ENCODE measurements at places on chromosomes 12 and 14. TPM values are rescaled to one million over a fixed set of nuclear protein-coding genes. Genes with fewer than 3 reads are reported as not detected.
A peak's percentile ranks its signal among the peaks of the same experiment; 100 is the strongest.

Gene POC1B
- total RNA-seq = 33.2 TPM

Gene NELL2
- total RNA-seq = 55.1 TPM

Gene NRIP2
- not detected for total RNA-seq

Gene SERPINA9
- total RNA-seq = not detected

Gene STON2
- total RNA-seq = 0.72 TPM

Gene TMEM52B
- not detected for total RNA-seq

Gene SLC6A15
- not detected for total RNA-seq

Gene METTL17
- 97.4 TPM for total RNA-seq

Gene OTUB2
- 2.3 TPM for total RNA-seq

Gene PPP1R36
- not detected for total RNA-seq

- no peak for DNase-seq
- H3K27ac ChIP-seq = no peak overlapping the region
- no peak overlapping the region for H3K4me3 ChIP-seq
Observed at GRCh38 chr14:101290611-101291010, 270.7 kb upstream of the DIO3 start.

- no peak for DNase-seq
- H3K4me3 ChIP-seq = no peak overlapping the region
- no peaks in the 10 kb centered on the region for H3K27me3 ChIP-seq
- H3K4me1 ChIP-seq = no peaks in the 10 kb centered on the region
- no peaks in the 10 kb centered on the region for H3K36me3 ChIP-seq
Observed at GRCh38 chr12:2240984-2241383, 188.2 kb downstream of the CACNA1C start.

DNA sequence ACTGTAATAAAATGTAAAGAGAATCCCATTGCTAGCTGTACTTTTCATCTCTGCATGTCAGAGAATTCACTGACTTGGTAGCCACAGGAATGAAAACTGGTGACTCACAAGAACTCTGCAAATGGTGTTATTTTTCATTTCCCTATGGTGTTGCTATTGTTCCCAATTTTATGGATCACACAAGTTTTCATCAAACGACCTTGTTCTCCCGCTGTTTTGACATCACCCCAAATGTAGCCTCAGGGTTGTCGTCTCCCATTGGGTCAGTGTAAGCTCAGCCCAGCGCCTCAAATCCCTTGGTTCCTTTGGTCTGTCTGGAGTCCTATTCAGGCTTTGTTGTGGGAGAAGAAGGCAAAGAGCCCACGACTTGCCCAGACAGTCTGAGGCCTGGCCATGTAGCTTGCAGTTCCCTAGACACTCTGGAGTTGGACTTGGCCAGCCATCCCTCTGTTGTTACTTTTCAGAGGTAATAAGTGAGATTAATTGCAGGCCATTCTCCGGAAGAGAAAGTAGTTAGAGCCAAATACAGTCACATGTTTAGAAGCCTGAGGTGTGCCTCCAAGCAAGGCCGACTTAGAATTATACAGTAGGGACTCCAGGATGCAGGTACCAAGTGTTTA is 159.2 kb downstream of the TGFB3 start:
- no peaks in the 10 kb centered on the region for H3K27me3 ChIP-seq
- peaks cover 17% of the 10 kb centered on the region for H3K36me3 ChIP-seq
- H3K27ac ChIP-seq = no peak overlapping the region
- no peak for DNase-seq

DNA sequence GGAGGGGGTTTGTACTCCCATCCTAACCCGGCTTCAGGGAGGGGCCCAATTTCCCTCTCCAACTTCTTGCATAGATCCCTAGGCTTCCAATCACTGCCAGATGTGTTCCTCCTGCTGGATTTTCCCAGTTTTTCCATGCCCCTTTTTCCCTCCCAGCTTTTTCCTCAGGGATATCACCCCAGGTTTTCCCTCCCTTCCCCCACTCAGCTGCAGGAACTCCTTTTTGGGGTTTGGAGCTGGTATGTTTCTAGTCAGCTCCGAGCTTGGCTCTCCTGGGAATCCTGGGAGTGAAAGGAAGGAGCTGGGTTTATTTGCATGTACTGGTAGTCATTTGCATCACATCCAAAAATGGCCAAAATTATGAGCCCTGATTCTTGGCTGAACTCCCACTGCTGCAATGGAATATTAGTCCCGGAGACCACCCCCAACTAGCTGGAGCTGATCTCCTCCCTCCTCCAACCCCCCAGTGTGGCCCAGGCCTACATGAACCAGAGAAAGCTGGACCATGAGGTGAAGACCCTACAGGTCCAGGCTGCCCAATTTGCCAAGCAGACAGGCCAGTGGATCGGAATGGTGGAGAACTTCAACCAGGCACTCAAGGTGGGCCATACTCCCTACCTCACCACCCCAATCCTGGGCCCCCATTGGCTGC is 1.4 kb upstream of the RDH5 start:
- peaks cover 46% of the 10 kb centered on the region for H3K4me1 ChIP-seq
- peak overlapping the region; percentile 54 for H3K27ac ChIP-seq

- H3K27ac ChIP-seq = no peak overlapping the region
- H3K4me3 ChIP-seq = no peak overlapping the region
- peaks cover 34% of the 10 kb centered on the region for H3K4me1 ChIP-seq
- no peaks in the 10 kb centered on the region for H3K27me3 ChIP-seq
- peaks cover 82% of the 10 kb centered on the region for H3K36me3 ChIP-seq
Observed at GRCh38 chr12:45883187-45883586, 107.2 kb downstream of the SCAF11 start.

DNA sequence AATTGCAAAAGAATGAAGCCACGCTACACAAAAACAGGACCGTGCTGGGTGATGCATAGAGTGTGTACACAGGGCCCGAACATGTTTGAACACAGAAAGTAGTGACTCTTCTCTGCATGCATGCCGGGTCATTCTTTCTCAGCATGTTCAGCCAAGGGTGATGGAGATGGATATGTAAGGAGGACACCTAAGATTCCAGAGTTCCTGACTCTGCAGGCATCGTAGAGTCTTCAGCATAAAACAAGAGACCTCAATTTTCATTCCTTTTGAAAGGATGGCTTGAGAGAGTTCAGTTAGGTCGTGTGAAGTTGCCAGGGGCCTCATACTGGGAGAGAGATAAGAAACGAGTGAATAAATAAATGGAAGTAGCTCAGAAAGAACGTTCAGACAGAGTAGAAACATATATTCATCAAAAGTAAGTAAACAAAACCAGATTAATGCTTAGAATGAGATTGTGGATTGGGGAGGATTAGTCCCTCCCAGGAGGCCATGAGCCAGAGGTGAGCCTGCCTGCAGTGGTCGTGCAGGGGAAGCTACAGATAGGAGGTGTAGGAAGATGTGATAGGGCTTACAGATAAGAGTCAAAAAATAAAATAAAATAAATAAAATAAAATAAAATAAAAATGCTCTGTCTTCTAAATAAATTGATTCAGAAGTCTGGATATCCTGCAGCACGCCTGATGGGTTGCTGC is 27.6 kb upstream of the SEL1L start:
- peaks cover 8% of the 10 kb centered on the region for H3K27me3 ChIP-seq
- no peaks in the 10 kb centered on the region for H3K4me1 ChIP-seq
- no peak overlapping the region for H3K4me3 ChIP-seq
- DNase-seq = no peak
- no peak overlapping the region for H3K27ac ChIP-seq

DNA sequence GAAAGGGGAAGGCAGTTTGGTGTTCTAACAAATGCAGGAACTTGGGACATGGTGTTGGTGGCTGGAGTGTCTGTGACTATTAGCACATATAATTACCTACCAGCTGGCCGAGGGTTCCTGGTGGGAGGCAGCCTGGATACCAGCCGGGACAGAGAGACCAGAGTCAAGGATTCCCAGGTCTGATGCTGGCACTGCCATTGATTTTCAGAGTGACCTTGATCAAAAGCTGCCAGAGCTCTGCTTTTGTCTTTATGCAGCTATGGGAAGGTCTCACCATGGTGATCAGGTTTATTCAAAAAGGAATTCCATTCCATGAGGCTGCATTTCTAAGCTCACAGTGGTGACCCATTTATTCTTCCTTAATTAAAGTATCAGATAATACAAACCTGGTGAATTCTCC is 101.0 kb upstream of the PWP1 start:
- H3K27ac ChIP-seq = no peak overlapping the region
- H3K27me3 ChIP-seq = no peaks in the 10 kb centered on the region
- peaks cover 6% of the 10 kb centered on the region for H3K36me3 ChIP-seq
- no peaks in the 10 kb centered on the region for H3K4me1 ChIP-seq
- no peak overlapping the region for H3K4me3 ChIP-seq
- no peak for DNase-seq

- no peak overlapping the region for H3K4me3 ChIP-seq
- H3K27me3 ChIP-seq = no peaks in the 10 kb centered on the region
- DNase-seq = no peak
- no peaks in the 10 kb centered on the region for H3K36me3 ChIP-seq
- H3K27ac ChIP-seq = no peak overlapping the region
Observed at GRCh38 chr14:45526715-45527549, 273.9 kb upstream of the MIS18BP1 start.

GRCh38 chr14:23296012-23296777 is 6.5 kb downstream of the PPP1R3E start:
- peaks cover 29% of the 10 kb centered on the region for H3K4me1 ChIP-seq
- H3K36me3 ChIP-seq = peaks cover 21% of the 10 kb centered on the region
- H3K4me3 ChIP-seq = no peak overlapping the region

- no peak overlapping the region for H3K27ac ChIP-seq
- peak; percentile 80 for DNase-seq
- no peak overlapping the region for H3K4me3 ChIP-seq
- H3K36me3 ChIP-seq = peaks cover 3% of the 10 kb centered on the region
- H3K27me3 ChIP-seq = peaks cover 22% of the 10 kb centered on the region
Observed at GRCh38 chr12:45655186-45655585, 74.3 kb upstream of the ARID2 start.

DNA sequence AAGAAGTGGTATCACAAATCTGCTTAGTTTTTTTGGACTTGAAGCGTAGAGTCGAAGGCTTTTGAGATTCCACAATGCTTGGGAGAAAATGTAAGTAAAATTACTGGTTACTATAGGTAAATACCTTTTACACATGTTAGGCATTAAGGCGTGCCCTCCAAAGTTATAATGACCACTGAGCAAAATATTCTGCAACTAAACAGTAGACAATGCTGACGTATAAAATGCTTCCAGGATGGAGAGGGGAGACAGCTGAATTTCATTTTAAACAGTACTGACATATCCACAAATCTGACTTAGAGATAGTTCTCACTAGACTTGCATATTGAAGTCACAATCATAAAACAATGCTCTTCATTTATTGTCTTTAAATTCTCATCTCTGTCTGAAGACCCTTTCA is 144.5 kb upstream of the DCN start:
- H3K36me3 ChIP-seq = no peaks in the 10 kb centered on the region
- no peaks in the 10 kb centered on the region for H3K4me1 ChIP-seq
- DNase-seq = no peak
- peaks cover 4% of the 10 kb centered on the region for H3K27me3 ChIP-seq

- no peak overlapping the region for H3K27ac ChIP-seq
- no peak overlapping the region for H3K4me3 ChIP-seq
- H3K27me3 ChIP-seq = peaks cover 16% of the 10 kb centered on the region
- DNase-seq = no peak
- H3K4me1 ChIP-seq = no peaks in the 10 kb centered on the region
Observed at GRCh38 chr12:47935184-47935583, 28.2 kb upstream of the TMEM106C start.

DNA sequence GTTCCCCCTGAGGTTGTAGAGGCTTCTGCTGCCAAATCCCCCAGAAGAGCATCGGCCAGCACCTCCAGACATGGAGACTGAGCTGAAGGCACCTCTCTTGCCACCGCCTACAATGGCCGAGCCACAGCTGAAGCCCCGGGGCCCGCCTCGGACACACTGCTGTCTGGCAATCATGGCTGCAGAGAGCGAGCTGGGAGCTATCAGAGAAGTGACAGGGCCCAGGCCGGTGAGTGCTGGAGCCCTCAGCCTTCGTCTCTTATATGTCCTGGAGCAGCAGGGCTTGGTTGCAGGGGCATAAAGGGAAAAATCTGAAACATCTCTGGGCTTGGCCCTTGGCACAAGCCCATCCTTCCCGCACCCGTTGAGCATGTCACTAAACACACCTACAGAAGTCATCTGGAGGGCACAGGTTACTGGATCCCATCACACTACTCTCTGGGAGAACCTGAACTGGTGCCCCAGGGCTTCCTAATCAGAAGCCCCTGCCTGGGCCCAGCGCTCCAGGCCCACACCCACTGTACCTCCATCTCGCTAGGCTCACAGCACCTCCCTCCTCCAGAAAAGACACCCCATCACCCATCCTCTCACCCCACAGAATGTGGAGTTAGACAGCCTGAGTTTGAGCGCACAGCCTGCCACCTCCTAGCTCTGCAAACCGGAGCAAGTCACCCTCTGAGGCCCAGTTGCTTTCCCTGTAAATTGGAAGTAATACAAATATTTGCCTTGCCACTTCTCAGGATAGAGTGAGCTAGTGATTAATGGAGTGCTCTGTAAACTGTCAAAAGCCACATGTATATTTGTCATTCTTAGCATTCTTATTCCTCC is at the start of gene KRT4:
Gene KRT4 (minus strand): TSS at position 232 of the 825 bp plus-strand sequence. CDS start 58 bp downstream, at position 174.
- H3K4me3 ChIP-seq = no peak within 1 kb of the TSS
- H3K4me1 ChIP-seq = peaks cover 11% of the 10 kb centered on the region
- H3K27me3 ChIP-seq = no peaks in the 10 kb centered on the region
- H3K36me3 ChIP-seq = no peaks in the 10 kb centered on the region
- no peak within 1 kb of the TSS for H3K27ac ChIP-seq

GRCh38 chr14:88947646-88948598 is 123.5 kb downstream of the TTC8 start:
- H3K4me1 ChIP-seq = no peaks in the 10 kb centered on the region
- H3K4me3 ChIP-seq = no peak overlapping the region
- H3K36me3 ChIP-seq = no peaks in the 10 kb centered on the region
- H3K27me3 ChIP-seq = peaks cover 6% of the 10 kb centered on the region

DNA sequence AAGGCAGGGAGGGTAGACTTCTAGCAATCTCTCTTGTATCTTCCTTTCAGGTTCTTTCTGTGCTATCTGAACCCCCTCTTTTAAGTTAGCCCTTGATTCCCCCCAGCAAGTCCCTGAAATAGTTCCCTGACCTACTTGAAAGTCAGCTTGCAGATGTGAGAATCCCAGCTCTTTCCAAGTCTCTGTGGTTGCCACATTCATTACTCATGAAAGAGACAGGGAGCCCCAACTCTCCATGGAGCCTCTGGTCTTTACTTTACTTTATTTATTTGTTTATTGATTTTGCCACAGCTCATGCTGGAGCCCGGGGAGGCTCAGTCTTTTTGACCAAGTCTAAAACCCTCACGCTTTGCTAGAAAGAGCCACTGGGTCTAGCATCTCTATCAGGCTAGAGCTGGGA is 193.6 kb upstream of the FAR2 start:
- H3K4me3 ChIP-seq = no peak overlapping the region
- H3K36me3 ChIP-seq = no peaks in the 10 kb centered on the region
- no peaks in the 10 kb centered on the region for H3K4me1 ChIP-seq
- H3K27ac ChIP-seq = no peak overlapping the region
- H3K27me3 ChIP-seq = peaks cover 6% of the 10 kb centered on the region
- no peak for DNase-seq

GRCh38 chr12:109944561-109945359 is 44.7 kb downstream of the TCHP start:
- H3K27ac ChIP-seq = no peak overlapping the region
- H3K36me3 ChIP-seq = peaks cover 43% of the 10 kb centered on the region
- no peak overlapping the region for H3K4me3 ChIP-seq
- peaks cover 24% of the 10 kb centered on the region for H3K4me1 ChIP-seq
- no peak for DNase-seq
- no peaks in the 10 kb centered on the region for H3K27me3 ChIP-seq

- H3K27me3 ChIP-seq = peaks cover 3% of the 10 kb centered on the region
- DNase-seq = no peak
- H3K27ac ChIP-seq = peak overlapping the region; percentile 38
- H3K4me1 ChIP-seq = peaks cover 46% of the 10 kb centered on the region
- peaks cover 21% of the 10 kb centered on the region for H3K36me3 ChIP-seq
Observed at GRCh38 chr12:108853981-108854446, 3.4 kb downstream of the SSH1 start.

All from activated CD4-positive, alpha-beta T cell treated with anti-CD3 and anti-CD28 coated beads, Interleukin-2, amount 10 ng/mL, durations not matched to agents 7 days and 5 days (primary cell).